ENCODE measurements at places on chromosomes 2 and 18. TPM values are rescaled to one million over a fixed set of nuclear protein-coding genes. Genes with fewer than 3 reads are reported as not detected.

The SLC5A7 gene
- not detected for polyA plus RNA-seq

The RAB31 gene
- polyA plus RNA-seq, result 28.7 TPM

The MALL gene
- 1.9 TPM for polyA plus RNA-seq

The RNF152 gene
- 0.56 TPM for polyA plus RNA-seq

The SERPINB3 gene
- not detected for polyA plus RNA-seq

The CCDC141 gene
- not detected for polyA plus RNA-seq

The ANKRD30BL gene
- not detected for polyA plus RNA-seq

The UGT1A8 gene
- not detected for polyA plus RNA-seq

The SLC19A3 gene
- polyA plus RNA-seq, result 2.1 TPM

The ATP6V1C2 gene
- 0.75 TPM for polyA plus RNA-seq

The SMAD4 gene
- 67.6 TPM for polyA plus RNA-seq

The B3GNT2 gene
- polyA plus RNA-seq, result 4.5 TPM

The TMEFF2 gene
- polyA plus RNA-seq, result 7.2 TPM

The DES gene
- 9.7 TPM for polyA plus RNA-seq

The CBLN2 gene
- polyA plus RNA-seq, result 12.4 TPM

The ARHGAP25 gene
- polyA plus RNA-seq, result 4.9 TPM

The SALL3 gene
- 4.7 TPM for polyA plus RNA-seq

The NMUR1 gene
- polyA plus RNA-seq, result 0.24 TPM

The IL1A gene
- polyA plus RNA-seq, result not detected

The PIEZO2 gene
- polyA plus RNA-seq, result 5.9 TPM

The SMYD1 gene
- 0.19 TPM for polyA plus RNA-seq

The CYS1 gene
- polyA plus RNA-seq, result 1.7 TPM

The FN1 gene
- polyA plus RNA-seq, result 172 TPM

The TTC32 gene
- 6.8 TPM for polyA plus RNA-seq

The GPR155 gene
- 2.8 TPM for polyA plus RNA-seq

The NEU2 gene
- polyA plus RNA-seq, result not detected

The PAX8 gene
- 2.4 TPM for polyA plus RNA-seq

The MSGN1 gene
- not detected for polyA plus RNA-seq

The RAX gene
- 0.24 TPM for polyA plus RNA-seq

The VPS54 gene
- polyA plus RNA-seq, result 3.7 TPM

The TRIM43 gene
- polyA plus RNA-seq, result not detected

The PAIP2B gene
- polyA plus RNA-seq, result 19.4 TPM

The POLR1B gene
- polyA plus RNA-seq, result 10.1 TPM

The ZNF2 gene
- polyA plus RNA-seq, result 2.8 TPM

The TMEM17 gene
- polyA plus RNA-seq, result 1.8 TPM

The INO80D gene
- 0.71 TPM for polyA plus RNA-seq

The COLEC12 gene
- 3.9 TPM for polyA plus RNA-seq

The IAH1 gene
- polyA plus RNA-seq, result 23.6 TPM

The PSMA8 gene
- not detected for polyA plus RNA-seq
